ENCODE measurements at places on chromosomes 3 and 15. TPM values are rescaled to one million over a fixed set of nuclear protein-coding genes. Genes with fewer than 3 reads are reported as not detected.

The PCSK6 gene
- total RNA-seq, result 1.2 TPM

The HDC gene
- not detected for total RNA-seq

The COL6A5 gene
- total RNA-seq, result under 0.01 TPM

The SAMMSON gene
- 0.25 TPM for total RNA-seq

Measured in uterine smooth muscle cell (primary cell).